ENCODE measurements at places on chromosomes 5 and 9. TPM values are rescaled to one million over a fixed set of nuclear protein-coding genes. Genes with fewer than 3 reads are reported as not detected.

DNA sequence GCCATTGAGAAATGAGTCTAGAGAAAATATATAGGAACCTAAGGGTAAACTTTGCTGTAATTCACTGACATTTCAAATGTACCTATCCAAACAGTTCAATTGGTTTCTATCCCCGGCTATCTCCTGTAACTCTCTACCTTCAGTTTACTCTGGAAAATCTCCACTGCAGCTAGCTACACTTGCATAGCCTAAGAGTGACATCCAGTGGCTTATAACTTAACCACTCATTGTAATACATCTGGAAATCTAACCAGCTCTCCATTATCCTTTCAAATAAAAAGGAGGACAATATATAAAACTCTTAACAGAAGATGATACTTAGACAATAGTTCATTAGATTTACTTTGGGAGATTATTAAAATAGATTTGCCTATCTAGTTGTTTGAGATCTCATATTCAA is 35.3 kb upstream of the SPDL1 start:
- no peak for DNase-seq

DNA sequence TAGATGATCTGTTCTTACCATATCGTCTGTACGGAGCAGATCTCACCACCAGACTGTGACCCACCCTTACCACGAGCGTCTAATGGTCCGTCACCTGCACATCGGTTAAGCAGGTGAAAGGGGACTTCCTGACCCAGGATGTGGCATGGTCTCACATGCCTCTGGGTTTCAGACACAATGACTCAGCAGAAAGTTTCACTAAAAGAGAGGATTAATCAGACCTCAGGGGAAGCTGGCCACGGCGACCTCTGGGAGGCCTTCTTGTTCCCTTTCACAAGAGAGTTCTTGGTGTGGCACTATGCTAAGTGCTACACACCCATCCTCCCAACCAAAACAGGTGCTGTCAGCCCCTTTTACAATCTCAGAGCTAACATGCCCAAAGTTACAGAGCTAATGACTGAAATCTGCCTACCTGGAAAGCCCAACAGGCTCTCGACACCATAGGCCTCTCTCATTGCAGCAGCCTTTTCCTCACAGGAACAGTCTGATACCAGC is 41.6 kb downstream of the ADAMTS12 start:
- DNase-seq, result peak; percentile 31

- DNase-seq, result no peak
Measured at GRCh38 chr5:134507452-134507851, 18.0 kb upstream of the JADE2 start.

Gene ELOVL7
- 0.99 TPM for total RNA-seq
